Subcutaneous adipose tissue (tissue), 4 donors: ENCODE measurements at places on chromosomes 2 and 18. TPM values are rescaled to one million over a fixed set of nuclear protein-coding genes. Genes with fewer than 3 reads are reported as not detected.

The KCNIP3 gene
- total RNA-seq: 2.3 TPM

The ZSWIM2 gene
- 0.44 TPM for total RNA-seq

The SPATA3 gene
- total RNA-seq: not detected

The SLC9A4 gene
- not detected for total RNA-seq

The OSR1 gene
- 12.1 TPM for total RNA-seq

The FBXO48 gene
- total RNA-seq: 2.0 TPM

The ALLC gene
- not detected for total RNA-seq

The C2orf81 gene
- 1.4 TPM for total RNA-seq

The LYG2 gene
- total RNA-seq: not detected

The LMAN1 gene
- total RNA-seq: 92.3 TPM

The CCDC121 gene
- 6.6 TPM for total RNA-seq

The CYP26B1 gene
- 10.0 TPM for total RNA-seq

The DES gene
- total RNA-seq: 28.8 TPM
